KBM-7 (cell line): ENCODE measurements at places on chromosomes 16 and 17.

DNA sequence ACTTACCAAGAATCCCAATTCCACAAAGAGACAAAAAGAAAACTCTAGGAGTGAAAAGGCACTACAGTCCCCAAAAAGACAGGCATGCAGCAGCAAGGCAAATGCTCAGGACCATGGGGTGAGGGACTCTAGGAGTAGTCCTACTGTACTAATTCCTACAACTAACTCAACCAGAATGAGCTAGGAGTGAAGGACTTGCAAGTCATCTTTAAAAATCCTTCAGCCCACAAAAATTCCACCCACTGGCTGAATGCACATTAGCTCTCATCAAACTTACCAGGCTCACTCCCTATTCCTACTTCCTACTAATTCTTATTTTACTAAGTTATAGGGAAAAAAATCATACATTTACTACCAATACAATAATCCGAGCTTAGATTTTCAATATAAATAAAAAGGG, 141.7 kb upstream of the C17orf78 start:
- no peak for DNase-seq

DNA sequence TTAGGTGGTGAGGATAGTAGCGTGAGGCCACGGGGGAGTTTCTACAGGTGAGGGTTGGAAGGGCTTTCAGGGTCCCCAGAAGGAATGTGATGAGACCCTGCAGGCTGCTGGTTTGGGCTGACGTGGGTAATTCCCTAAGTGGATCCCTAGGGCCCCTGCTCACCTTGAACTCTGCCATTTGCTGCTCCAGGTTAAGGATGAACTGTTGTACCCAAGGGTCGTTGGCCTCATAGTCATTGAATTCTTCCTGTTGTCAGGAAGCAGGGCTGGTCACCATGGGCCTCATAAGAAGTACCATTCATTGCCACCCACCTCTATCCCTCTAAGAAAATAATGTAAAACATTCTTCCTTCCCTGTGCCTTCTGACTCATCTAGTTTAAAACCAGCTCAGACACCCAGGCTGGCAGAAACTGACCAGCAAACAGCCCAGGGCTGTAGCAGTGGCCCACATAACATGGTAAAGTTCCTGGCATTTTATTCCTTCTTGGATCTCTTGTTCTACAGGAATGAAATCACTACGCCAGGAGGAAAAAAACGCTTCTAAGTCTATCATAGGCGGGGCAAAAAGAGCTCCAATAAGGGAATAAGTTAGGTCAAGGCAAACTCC, 27.6 kb downstream of the FCSK start:
- DNase-seq: no peak

DNA sequence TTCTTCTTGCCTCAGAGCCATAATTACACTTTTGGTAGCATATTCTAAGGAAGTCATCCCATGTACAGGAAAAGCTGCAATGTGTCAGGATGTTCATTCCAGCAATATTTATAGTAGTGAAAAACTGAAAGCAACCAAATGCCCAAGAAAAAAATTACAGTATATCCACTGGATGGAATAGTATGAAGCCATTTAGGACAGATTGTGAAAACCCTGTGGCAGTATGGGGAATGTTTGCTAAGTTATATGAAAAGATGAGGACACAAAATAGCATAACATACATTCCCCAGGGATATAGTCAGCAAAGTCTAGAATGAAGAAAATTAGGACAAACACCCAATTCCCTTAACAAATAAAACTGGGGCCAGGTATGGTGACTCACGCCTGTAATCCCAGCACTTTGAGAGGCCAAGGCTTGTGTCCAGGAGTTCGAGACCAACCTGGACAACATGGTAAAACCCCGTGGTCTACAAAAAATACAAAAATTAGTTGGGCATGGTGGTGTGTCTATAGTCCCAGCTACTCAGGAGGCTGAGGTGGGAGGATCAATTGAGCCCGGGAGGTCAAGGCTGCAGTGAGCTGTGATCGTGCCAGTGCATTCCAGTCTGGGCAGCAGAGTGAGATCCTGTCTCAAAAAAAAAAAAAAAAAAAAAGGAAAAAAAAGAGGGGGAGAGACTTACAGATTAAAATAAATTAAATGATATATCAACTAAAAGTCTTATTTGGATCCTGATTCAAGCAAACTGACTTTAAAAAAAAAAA, 2.3 kb downstream of the LRRC3C start:
- no peak for DNase-seq

GRCh38 chr16:264440-264951, 11.2 kb downstream of the RGS11 start:
- no peak for DNase-seq

- DNase-seq: no peak
Measured at GRCh38 chr16:82134846-82135245, 35.2 kb downstream of the MPHOSPH6 start.

DNA sequence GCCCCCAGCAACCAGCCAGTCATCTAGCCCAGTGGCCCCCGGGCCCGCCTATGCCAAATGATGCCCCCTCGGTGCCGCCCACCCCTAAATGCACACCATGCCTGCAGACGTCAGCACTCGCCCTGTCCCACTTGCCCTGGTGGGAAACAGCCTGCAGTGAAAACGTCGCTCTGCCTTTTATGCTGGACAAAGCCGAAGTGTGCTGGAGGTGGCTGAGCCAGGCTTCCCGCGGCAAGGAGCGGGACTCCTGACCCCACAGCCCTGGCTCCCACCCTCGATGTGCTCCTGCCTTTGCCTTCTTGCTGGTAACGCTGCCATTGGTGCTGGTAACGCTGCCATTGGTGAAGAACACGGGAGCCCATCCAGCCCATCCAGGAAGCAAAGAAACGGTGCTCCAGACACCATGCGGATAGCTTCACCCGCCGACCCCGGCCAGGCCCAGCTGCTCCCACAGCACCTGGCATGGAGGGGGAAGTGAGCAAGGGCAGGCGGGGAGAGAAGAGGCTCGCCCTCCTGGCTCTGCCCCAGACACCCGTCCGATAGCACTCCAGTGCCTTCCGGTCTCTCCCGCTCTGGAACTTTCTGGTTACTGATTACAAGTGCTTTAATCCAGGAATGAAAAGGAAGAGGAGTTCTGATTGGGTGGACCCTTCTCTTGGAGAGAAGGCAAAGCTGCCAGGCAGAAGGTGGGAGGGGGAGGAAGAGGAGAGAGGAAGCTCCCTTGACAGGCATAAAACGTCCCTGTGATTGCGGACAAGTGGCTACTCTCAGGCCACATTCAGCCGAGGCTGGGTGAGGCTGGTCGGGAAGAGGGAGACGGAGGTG, 4.0 kb upstream of the BAIAP2 start:
- DNase-seq: no peak

- no peak for DNase-seq
Measured at GRCh38 chr16:66135421-66135831, 231.1 kb upstream of the CDH5 start.

- no peak for DNase-seq
Measured at GRCh38 chr16:24980077-24980793, 34.9 kb downstream of the ARHGAP17 start.

GRCh38 chr16:83389751-83390150, 418.0 kb upstream of the HSBP1 start:
- no peak for DNase-seq

GRCh38 chr17:63491413-63491812, 14.6 kb downstream of the ACE start:
- DNase-seq: no peak

- DNase-seq: no peak
Measured at GRCh38 chr16:14338236-14338635, 267.1 kb downstream of the MRTFB start.

GRCh38 chr16:52271088-52271750, 275.7 kb downstream of the TOX3 start:
- no peak for DNase-seq

GRCh38 chr16:4894276-4895150, 42.4 kb downstream of the PPL start:
- DNase-seq: no peak

DNA sequence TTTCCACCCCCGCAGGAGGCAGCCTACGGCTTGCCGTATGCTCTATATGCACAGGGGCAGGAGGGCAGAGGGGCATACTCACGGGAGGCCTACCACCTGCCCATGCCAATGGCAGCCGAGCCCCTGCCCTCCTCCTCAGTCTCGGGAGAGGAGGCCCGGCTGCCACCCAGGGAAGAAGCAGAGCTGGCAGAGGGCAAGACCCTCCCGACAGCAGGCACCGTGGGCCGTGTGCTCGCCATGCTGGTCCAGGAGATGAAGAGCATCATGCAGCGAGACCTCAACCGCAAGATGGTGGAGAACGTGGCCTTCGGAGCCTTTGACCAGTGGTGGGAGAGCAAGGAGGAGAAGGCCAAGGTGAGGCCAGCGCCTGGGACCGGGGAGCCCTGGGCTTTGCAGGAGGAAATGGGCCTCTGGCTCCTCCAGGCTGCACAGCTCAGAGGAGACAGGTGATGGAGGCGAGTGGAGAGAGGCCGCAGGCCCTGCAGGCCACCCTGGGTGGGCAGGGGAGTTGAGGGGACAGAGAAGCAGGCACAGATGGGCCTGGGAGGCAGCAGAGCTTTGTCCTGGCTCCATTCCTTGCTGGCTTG, 8.6 kb downstream of the SETD1A start:
- no peak for DNase-seq
